ENCODE measurements at places on chromosomes 2 and 18. TPM values are rescaled to one million over a fixed set of nuclear protein-coding genes. Genes with fewer than 3 reads are reported as not detected.

DNA sequence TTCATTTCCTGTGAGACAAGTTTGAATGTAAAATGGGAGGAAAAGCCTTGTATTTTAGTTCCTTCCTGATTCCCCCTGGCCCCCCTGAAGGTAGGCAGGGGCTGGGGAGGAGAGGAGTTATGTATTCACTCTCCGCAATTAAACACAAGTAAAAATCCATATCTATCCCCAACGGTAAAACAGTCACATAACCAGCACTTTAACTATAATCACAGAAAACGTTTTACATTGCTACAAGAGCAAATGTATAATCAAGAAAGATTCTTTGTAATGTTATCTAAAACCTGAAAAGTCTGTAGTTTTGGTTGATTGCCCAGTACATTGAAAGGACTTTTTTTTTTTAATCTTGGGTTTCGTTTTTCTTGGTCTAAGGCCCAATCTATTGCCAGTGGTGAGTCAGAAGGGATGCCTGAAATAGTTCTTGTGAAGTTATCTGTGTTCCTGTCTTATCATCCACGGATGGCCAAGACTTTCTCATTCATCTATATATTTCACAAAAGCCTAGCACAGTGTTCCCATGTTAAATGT is 34.5 kb upstream of the CCNYL1 start:
- no peak for DNase-seq
- no peaks in the 10 kb centered on the region for H3K4me1 ChIP-seq
- H3K4me3 ChIP-seq: no peak overlapping the region
- H3K27me3 ChIP-seq: peaks cover 20% of the 10 kb centered on the region
- H3K36me3 ChIP-seq: no peaks in the 10 kb centered on the region

DNA sequence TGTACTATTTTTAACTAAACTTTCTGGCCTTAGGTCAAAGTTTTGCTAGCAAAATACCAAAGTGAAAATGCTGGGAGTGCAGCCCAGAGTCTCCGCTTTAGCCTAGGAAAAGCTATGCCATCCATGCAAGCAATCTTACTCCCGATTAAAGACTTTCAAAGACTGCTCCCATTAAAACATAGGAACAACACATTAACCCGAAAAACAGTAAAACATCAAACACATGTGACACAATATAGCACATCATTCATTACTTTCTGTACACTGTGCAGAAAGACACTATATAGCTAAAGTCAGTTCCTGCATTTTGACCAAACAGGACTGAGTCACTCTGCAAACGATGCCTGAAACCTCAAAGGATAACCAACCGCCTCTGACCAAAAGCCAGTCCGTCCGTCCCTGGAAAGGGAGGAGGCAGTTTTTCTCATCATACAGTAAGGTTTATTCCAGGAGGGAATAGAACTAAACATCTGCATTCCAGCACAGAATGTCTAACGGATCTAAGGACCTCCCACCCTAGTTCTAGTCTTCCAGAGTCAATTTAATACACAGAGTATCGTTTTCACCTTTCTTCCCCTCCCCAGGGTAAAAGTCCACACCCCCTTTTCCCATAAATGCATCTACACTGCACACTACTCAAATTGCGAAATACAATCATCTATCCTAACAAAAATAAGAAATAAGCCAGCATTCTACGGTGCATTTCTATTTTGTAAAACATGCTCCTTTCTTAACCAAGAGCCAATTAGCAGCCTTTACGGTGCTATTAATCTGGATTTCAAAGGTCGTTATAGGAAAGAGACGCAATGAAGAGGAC is 1.7 kb downstream of the ROCK2 start:
- no peak for DNase-seq
- peaks cover 1% of the 10 kb centered on the region for H3K36me3 ChIP-seq
- H3K27me3 ChIP-seq: no peaks in the 10 kb centered on the region
- H3K4me1 ChIP-seq: peaks cover 22% of the 10 kb centered on the region
- peak overlapping the region; percentile 94 for H3K4me3 ChIP-seq
- H3K27ac ChIP-seq: peak overlapping the region; percentile 86

GRCh38 chr2:233259730-233260129 is 8.3 kb downstream of the ATG16L1 start:
- H3K4me1 ChIP-seq: peaks cover 67% of the 10 kb centered on the region
- H3K36me3 ChIP-seq: peaks cover 74% of the 10 kb centered on the region
- peak overlapping the region; percentile 70 for H3K27ac ChIP-seq
- no peak for DNase-seq

Gene DBI
- 179 TPM for total RNA-seq

Gene C2orf66
- not detected for total RNA-seq

- no peak for DNase-seq
- peaks cover 20% of the 10 kb centered on the region for H3K27me3 ChIP-seq
- H3K4me3 ChIP-seq: no peak overlapping the region
- no peaks in the 10 kb centered on the region for H3K36me3 ChIP-seq
These were observed 297.4 kb upstream of the MGAT5 start for GRCh38 chr2:133956434-133956935.

Gene TUBB8B
- not detected for total RNA-seq

Gene BOLL
- total RNA-seq: not detected

Gene LIMS3
- total RNA-seq: 0.63 TPM

GRCh38 chr18:28112056-28112470 is 64.9 kb downstream of the CDH2 start:
- no peaks in the 10 kb centered on the region for H3K4me1 ChIP-seq
- H3K27ac ChIP-seq: no peak overlapping the region
- H3K27me3 ChIP-seq: no peaks in the 10 kb centered on the region
- H3K4me3 ChIP-seq: no peak overlapping the region

DNA sequence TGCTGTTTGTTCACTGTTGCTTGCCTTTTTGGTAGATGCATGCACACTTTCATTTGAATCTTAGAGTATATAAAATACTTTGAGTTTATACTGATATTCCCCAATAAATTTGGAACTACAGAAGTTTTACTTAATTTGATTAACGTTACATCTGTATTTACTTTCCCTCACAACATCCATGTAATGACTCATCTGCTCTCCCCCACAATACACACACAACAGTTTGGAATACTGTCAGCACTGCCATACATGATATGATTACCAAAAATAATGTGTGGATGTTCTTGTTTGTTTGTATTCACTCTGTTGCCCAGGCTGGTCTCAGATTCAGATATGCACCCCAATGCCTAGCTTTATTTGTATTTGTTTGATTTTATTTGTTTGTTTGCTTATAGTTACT is 144.2 kb downstream of the WDR7 start:
- no peaks in the 10 kb centered on the region for H3K27me3 ChIP-seq
- no peak for DNase-seq
- no peak overlapping the region for H3K27ac ChIP-seq
- H3K4me1 ChIP-seq: no peaks in the 10 kb centered on the region

Gene RSAD2
- 83.0 TPM for total RNA-seq

DNA sequence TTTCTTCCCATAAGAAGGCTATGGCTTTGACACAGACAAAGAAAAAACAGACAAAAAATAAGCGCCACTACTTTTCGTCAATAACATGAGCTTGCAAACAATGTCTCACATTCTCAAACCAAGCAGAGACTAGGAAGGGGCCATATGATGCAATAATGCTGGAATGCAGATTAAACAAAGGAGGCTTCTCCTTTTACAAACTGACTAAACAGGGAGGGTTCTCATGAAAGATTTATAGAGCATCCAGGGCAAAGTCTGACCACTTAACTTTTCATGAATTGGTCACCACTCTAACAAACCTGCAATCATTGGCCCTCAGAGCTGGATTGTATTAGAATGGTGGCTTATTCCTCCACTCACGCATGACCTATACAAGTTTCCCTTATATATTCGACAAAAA is 663.3 kb upstream of the CHAC2 start:
- no peaks in the 10 kb centered on the region for H3K36me3 ChIP-seq
- no peaks in the 10 kb centered on the region for H3K4me1 ChIP-seq
- no peak overlapping the region for H3K4me3 ChIP-seq
- no peak overlapping the region for H3K27ac ChIP-seq
- H3K27me3 ChIP-seq: no peaks in the 10 kb centered on the region

DNA sequence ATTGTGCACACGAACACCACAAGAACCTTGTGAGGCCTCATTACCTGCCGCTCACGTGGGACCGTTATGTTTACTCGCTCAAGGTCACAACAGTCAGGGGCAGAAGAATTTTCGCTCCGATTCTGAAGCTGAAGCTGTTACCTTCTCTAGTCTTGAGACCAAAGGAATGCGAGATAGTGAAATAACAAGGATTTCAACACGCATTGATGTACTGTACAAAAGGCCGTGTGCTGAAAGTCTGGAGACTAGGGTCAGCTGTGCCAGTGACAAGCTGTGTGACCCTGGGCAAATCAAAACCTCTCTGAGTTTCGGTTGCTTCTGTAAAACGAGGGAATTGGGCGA is 583 bp downstream of the NEMP2 start:
- peak; percentile 82 for DNase-seq
- H3K36me3 ChIP-seq: peaks cover 34% of the 10 kb centered on the region
- peak overlapping the region; percentile 89 for H3K4me3 ChIP-seq
- H3K4me1 ChIP-seq: peaks cover 57% of the 10 kb centered on the region
- no peaks in the 10 kb centered on the region for H3K27me3 ChIP-seq
- peak overlapping the region; percentile 99 for H3K27ac ChIP-seq

DNA sequence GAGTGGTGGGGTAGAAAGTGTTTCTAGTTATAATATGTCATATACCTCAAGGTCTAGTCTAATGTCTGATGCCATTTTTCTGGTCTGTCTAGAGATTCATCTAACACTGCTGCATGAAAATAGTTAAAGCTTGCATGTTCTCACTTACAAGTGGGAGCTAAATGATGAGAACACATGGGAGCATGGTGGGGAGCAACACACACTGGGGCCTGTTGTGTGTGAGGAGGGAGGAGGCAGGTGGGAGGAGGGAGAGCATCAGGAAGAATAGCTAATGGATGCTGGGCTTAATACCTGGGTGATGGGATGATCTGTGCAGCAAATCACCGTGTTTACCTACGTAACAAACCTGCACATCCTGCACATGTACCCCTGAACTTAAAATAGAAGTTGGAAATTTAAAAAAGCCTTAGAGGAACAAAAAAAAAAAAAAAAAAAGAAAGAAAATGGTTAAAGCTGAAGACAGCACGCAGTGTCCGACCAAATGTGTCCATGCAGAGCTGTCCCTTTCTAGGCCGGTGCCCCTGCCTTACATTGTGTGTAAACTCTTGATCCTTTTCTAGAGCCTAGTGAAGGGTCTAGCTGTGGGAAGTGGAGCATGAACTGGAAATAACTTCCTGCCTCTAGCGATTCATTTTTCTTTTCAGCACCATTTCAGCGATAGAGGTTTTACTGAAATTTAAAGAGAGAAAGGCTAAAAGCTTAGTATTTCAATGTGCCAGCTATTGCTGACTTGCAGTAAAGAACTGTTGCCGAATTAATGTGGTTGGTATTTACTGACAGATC is 94.0 kb downstream of the FMNL2 start:
- no peaks in the 10 kb centered on the region for H3K4me1 ChIP-seq
- no peak overlapping the region for H3K27ac ChIP-seq
- H3K36me3 ChIP-seq: no peaks in the 10 kb centered on the region
- DNase-seq: no peak

Gene CD207
- not detected for total RNA-seq

GRCh38 chr18:67730886-67731285 is 214.4 kb upstream of the DSEL start:
- H3K27me3 ChIP-seq: no peaks in the 10 kb centered on the region
- H3K36me3 ChIP-seq: no peaks in the 10 kb centered on the region
- H3K4me1 ChIP-seq: no peaks in the 10 kb centered on the region
- no peak overlapping the region for H3K4me3 ChIP-seq
- no peak for DNase-seq

DNA sequence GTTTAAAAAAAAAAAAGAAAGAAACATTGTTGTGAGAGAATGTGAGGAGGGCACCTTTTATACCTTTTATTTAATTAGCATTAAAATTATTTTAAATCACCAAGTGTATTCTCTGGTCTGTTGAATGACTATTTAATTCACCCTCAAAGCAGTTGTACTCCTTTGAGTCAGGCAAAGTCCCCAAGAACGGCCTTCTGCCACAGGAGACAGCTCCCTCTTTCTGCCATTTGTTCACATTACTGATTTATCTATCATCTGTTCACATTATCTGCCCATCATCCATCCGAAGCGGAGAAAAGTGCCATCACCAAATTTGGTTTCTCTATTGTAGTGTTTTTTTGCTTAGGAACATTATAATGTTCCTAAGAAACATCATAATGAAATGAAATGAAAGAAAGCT is 240.7 kb upstream of the DPP10 start:
- H3K4me1 ChIP-seq: no peaks in the 10 kb centered on the region
- H3K4me3 ChIP-seq: no peak overlapping the region
- H3K27me3 ChIP-seq: peaks cover 3% of the 10 kb centered on the region

GRCh38 chr2:46179037-46179621 is 118.1 kb upstream of the EPAS1 start:
- peaks cover 42% of the 10 kb centered on the region for H3K4me1 ChIP-seq
- peak overlapping the region; percentile 77 for H3K27ac ChIP-seq
- H3K27me3 ChIP-seq: no peaks in the 10 kb centered on the region
- H3K4me3 ChIP-seq: no peak overlapping the region
- H3K36me3 ChIP-seq: peaks cover 11% of the 10 kb centered on the region
